Dorsolateral prefrontal cortex (tissue), 122 donors: ENCODE measurements at places on chromosomes 13 and 19.

- no peak for DNase-seq
Observed at GRCh38 chr19:31285744-31286143, 63.5 kb downstream of the TSHZ3 start.

- no peak for DNase-seq
Observed at GRCh38 chr13:73303851-73304250, 245.0 kb downstream of the KLF5 start.

GRCh38 chr19:58366585-58367430 lies 4.3 kb upstream of the ZNF497 start:
- DNase-seq: no peak

- DNase-seq: no peak
Observed at GRCh38 chr13:21590231-21590630, 13.7 kb downstream of the MICU2 start.

- DNase-seq: no peak
Observed at GRCh38 chr19:45975306-45976070, 1.8 kb upstream of the NOVA2 start.

DNA sequence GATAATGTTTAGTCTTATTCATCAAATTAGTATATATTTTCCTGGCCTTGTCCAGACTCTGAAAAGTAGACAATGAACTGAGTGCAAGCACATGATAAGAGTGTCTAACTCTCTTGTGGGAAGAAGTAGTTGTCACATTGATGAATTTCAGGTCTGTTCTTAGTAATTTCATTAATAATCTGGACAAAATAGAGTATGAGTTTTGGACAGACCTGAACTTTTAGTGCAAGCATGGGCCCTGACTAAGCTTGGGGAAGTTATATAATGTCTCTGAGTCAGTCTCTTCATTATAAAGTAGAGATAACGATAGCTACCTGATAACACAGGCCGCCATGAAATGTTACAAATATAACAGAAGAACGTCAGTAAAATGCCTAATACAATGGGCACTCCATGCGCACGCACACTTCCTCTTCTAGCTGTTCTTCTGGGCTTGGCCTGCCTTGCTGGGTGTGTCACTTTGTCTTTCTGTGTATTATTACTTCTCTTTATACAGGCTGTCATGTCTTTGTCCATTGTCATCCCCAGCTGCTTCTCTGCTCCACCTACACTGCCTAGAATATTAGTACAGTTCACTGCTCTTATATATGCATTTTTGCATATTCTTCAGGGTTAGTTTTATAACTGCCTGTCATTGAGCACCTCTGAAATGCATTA lies 129.1 kb upstream of the HTR2A start:
- DNase-seq: no peak

- DNase-seq: no peak
Observed at GRCh38 chr19:51701468-51702100, 8.5 kb downstream of the SPACA6 start.

- no peak for DNase-seq
Observed at GRCh38 chr19:41933693-41934426, 5.6 kb upstream of the ERFL start.

- DNase-seq: peak; percentile 46
Observed at GRCh38 chr13:99432609-99433542, 68.4 kb upstream of the TM9SF2 start.

DNA sequence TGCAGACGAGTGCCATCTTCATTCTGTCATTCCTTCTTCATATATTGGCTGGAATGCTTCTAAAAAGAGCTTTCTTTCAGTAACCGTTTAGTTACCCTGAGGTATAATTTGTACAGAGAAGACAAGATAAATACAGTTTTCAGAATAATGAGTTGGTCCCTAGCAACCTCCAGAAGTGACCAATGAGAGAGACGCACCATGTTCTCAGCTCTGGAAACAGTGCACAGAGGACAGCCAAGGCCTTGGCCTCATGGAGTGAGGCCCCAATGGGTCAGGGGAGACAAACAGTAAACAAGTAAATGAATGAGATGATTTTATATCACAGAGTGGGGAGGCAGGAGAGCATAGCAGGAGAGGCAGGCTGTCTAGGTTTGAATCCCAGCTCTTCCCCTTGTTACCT lies 90.7 kb downstream of the DPF1 start:
- DNase-seq: no peak

- peak; percentile 81 for DNase-seq
Observed at GRCh38 chr19:34733266-34733745, 737 bp upstream of the ZNF181 start.

GRCh38 chr13:83883061-83883523 lies 818 bp upstream of the SLITRK1 start:
- no peak for DNase-seq

DNA sequence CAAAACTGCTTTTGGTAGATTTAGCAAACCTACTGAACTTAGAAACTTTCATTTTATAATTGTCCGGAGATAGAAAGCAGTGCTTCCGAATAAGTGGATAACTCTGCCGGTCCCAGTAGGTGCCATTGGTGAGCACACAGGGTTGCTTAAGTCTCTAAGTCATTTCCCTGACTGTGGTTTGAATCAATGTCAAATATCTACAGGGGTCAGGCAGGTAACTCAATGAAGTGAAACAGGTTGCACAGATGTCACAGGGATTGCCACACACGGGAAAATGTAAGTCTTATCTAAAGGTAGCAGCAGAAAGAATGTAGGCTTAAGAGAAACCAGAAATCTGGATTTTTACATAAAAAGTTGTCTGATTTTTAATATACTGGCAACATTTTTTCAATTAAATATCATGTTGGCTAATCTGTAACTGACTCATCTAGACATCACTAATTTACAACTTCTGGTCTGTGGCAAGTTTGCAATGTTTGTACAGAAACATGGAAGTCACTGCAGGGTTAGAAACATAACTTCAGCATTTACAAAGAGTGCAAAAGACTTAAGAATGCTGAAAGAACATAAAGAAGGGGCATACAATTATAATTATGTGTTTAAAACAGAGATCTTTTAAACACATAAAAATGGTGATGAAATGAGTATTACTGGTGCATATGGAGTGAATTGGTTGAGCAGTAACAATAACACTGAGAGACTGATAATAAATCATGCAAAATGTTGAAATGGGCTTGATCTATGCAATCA lies 14.3 kb upstream of the LRRC63 start:
- DNase-seq: no peak

- DNase-seq: no peak
Observed at GRCh38 chr19:46766569-46767317, 20.5 kb upstream of the STRN4 start.

DNA sequence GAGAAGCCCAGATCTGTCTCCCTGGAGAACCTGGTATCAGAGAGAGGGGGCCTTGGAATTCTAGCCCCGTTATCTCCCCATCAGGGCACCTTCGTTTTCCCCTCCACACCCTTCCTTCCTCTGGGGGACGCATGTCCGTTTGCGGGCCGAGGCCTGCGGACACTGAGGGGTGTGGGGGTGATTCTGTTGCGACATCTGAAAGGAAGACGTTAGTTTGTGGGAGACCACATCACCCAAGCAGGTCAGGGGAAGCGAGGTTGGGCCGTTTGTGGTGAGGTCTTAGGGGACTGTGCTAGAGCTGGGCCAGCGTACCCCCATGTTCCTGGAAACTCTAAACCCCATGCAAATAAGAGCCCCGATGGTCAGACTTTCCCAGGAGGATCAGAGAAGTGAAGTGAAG lies 3.7 kb upstream of the HSH2D start:
- no peak for DNase-seq

DNA sequence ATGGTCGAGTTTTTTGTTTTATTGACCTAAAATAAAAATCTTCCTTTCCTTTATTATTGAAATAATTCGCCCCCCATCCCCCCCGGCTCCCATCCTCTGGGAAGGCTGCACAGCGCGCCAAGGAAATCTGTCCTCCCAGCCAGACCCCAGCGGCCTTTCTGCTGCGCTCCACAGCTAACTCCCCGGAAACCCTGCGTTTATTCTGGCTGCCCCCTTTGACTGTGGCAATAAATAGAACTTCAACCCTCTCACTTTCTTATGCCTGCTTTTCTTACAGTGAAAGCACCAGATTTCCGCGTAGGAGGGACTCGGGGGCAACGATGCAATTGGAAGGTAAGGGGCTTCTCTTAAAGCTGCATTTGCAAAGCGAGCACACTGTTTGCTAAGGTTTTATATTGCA lies 9.7 kb upstream of the C19orf12 start:
- DNase-seq: no peak

DNA sequence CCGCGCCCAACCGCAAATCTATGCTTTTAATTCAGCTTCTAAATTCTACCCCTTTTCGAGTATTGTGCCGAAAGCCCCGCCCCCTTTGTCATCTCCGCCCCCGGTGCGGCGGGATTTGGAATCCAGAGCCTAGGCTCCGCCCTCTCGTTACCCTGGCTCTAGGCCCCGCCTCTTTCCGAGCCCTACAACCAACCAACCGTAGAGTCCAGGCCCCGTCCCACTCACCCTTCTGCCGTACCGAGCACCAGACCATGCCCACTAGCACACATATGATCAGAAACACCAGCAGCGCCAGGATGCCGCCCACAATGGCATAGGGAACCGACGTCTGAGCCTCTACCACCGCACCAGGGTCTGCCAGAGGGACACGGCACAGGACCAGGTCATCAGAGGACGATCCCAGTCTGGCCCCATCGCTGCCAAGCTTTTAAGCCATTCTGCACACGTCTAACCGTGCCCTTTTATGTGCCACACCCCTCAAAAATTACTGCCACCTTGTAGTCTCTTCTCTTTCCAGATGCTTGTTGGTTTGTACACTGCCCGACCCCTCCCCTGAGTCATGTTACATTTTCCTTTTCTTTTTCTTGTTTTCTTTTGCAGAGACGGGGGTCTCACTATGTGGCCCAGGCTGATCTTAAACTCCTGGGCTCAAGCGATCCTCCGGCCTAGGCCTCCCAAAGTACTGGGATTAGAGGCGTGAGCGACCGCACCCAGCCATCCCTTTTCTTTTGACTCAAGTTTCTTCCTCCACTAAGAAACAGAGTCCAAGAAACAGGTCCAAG lies 4.7 kb upstream of the ZNF428 start:
- no peak for DNase-seq
